ENCODE measurements at places on chromosomes 2 and 18.
A peak's percentile ranks its signal among the peaks of the same experiment; 100 is the strongest.

DNA sequence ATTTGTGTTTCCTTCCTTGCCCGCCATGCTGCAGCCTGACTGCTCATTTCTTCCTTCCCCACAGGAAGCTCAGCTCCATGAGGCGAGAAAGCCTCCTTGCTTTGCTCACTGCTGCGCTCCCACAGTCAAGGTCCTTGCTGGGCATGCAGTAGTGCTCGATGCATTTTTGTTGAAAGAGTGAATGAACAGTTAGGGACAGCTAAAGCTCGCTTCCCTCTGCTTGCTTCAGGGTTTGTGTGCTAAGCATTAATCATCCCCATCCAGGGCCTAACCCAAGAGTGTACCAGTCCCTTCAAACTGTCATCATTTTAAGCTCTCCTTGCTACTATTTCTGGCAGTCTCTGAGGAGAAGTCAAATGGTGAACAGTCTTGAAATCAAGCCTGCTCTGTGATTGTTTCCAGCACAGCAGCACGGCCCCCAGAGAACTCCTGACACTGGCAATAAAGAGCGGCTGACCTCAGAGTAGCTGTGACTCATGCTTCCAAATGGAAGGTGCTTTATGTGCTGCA, 171.7 kb upstream of the SOX11 start:
- no peak for DNase-seq

DNA sequence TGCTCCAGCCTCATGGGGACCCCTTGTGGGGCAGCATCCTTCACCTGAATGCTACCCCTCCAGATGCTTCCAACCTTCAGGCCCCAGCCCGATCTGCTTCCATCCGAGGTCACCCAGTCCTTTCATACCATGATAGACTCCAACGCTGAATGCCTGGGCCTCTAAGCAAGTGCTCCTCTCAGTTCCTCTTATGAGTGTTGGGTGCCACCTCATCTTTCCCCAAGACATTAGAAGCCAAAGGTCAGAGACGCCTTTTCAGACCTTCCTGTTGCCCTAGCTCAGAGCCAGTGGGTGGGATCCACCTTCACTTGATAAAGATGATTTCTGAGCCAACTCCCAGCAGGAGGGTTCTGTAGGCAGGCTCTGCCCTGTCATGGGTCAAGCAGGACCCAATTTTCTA, 174.5 kb upstream of the MGAT5 start:
- DNase-seq, result no peak

DNA sequence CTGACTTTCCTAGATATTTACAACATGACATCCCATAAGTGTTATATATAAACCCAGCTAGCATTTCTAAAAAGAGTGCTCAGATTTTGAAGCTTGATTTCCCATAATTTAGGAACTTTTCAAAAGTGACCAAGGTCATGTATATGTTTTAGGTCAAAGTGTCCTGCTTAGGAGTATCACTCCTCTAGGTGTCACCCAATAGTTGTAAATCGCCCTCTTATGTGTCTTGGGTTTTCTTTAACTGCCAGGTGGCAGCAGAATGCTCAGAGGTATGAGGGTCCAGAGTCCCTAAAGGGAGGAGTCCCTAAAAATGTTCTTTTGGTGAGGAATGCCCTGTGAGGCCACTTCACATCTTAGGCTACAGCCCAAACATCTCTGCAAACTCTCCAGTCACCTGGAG, 358.3 kb downstream of the CELF4 start:
- no peak for DNase-seq

GRCh38 chr2:10012963-10013461, 30.3 kb upstream of the KLF11 start:
- no peak for DNase-seq

GRCh38 chr2:221741496-221742211, 169.6 kb upstream of the EPHA4 start:
- no peak for DNase-seq

GRCh38 chr2:54271189-54271588, 15.2 kb upstream of the TSPYL6 start:
- DNase-seq, result no peak

- no peak for DNase-seq
These were observed 35.6 kb downstream of the XDH start for GRCh38 chr2:31378791-31379501.

DNA sequence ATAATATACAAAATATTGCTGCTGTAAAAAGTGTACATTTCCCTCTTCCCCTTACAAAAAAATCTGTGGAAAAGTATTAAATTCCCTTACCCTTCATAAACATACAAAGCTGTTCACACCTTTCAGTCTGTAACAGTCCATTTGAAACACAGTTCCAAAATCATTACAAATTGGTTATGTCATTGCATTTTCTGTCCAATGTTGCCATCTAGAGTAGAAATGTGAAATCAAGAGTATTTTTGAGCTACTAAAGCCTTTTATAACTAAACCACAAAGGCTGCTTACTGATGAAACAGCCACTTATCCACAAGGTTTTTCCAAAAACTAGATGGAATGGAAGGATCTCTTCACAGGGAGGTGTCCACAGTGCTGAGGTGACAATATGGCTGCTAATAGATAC, 72.5 kb downstream of the SS18 start:
- DNase-seq, result no peak

DNA sequence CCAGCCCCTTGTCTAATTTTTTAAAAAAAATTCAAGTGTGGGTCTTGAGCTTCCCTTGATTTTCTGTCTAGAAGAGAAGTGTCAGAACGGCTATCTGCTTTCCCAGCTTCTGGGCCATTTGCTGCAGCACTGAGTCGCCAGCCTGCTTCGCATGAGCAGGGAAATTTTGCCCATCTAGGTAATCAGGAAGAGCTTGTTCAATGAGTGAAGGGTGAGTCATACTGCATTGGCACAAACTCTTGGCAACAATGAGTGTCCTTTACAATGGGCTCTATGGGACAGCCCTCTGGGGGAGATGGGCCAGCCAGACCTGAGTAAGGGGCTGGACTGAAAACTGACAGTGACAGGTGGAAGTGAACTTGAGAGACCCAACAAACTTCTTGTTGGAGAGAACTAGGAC, 2.4 kb upstream of the RNF144A start:
- no peak for DNase-seq

GRCh38 chr2:105904938-105905337, 160.2 kb downstream of the NCK2 start:
- DNase-seq, result no peak

DNA sequence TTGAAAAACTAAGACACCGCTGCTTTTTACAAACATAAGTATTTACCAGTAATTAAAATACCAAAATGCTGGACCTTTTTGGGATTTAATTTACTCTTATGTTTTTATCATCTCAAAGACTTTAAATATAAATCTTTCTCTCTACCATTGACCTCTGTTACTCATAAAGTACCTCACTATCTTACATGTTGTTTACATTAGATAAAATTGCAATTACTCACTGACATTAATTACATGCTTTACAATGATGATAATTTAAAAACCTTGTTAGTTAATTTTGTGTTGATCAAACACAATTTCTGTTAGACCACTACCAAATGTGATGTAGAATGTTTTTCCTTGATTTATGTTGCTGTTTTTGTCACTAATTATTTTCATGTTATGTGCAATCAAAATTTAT, 139.5 kb downstream of the PTH2R start:
- no peak for DNase-seq

DNA sequence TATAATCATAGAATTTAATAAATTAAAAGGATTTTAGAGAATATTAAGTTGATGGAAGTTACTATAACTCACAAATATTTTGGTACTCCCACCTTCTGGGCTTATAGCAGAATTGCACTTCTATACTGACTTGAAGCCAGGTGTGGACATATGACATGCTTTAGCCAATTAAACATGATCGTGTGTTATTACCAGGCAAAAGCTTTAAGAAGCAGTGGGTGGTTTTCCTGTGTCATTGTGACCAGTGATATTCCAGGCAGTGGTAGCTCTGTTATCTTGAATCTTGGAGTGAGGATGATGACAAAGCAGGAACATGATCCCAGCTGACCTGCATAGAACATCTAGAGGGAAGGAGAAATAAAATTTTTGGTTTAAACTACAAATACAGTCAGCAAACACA, 370.9 kb upstream of the ZEB2 start:
- no peak for DNase-seq

GRCh38 chr2:126950504-126950903, 51.8 kb downstream of the TEX51 start:
- no peak for DNase-seq

- DNase-seq, result no peak
These were observed 12.8 kb downstream of the CUL3 start for GRCh38 chr2:224572338-224572737.

DNA sequence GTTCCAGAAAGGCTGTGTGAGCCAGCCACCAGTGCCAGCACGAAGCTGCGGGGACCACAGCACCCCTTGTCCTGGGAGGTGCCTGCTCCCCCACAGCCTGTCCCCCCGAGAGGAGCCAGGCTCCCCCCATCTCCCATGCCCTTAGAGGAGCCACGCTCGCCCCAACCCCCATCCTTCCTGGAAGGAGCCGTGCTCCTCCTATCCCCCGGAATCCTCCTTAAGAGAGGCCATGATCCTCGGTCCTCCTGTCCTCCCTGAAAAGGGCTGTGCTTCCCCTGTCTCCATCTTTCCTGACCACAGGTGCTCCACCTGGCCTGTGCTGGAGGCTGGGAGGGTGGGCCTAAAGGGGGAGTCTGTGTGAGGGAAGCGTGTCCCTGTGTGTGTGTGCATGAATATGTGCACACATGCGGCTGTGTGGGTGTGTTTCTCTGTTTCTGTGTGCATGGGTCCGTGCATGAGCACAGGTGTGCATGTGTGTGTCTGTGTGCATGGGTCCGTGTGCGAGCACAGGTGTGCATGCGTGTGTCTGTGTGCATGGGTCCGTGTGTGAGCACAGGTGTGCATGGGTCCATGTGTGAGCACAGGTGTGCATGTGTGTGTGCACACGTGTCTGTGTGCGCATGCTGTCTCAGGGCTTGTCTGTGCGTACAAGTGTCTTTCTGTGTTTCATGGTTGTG, 80.3 kb downstream of the RTP5 start:
- peak; percentile 15 for DNase-seq

DNA sequence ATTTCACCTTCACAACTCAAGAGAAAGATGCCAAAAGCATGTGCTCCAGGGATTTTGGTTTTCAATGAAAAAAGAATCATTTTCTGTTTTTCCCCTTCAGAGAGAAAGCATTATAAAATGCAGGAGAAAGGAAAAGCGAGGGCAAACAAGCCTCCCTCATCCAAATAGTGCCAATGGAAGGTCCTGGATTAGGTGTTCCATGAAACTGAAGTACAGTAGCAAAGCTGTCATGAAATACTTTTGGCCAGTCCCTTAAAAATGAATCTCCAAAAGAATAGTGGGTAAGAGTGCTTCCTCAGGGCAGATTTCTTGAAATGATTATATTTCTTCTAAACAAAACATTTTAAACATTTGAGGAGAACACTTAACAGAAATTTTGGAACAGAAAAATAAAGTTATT, 182.1 kb upstream of the FOSL2 start:
- no peak for DNase-seq

GRCh38 chr2:108925735-108926134, 63.3 kb downstream of the EDAR start:
- DNase-seq, result no peak

GRCh38 chr2:1751767-1752725, 7.7 kb upstream of the PXDN start:
- peak; percentile 2 for DNase-seq

GRCh38 chr18:61643884-61644647, 248.7 kb downstream of the RNF152 start:
- no peak for DNase-seq

DNA sequence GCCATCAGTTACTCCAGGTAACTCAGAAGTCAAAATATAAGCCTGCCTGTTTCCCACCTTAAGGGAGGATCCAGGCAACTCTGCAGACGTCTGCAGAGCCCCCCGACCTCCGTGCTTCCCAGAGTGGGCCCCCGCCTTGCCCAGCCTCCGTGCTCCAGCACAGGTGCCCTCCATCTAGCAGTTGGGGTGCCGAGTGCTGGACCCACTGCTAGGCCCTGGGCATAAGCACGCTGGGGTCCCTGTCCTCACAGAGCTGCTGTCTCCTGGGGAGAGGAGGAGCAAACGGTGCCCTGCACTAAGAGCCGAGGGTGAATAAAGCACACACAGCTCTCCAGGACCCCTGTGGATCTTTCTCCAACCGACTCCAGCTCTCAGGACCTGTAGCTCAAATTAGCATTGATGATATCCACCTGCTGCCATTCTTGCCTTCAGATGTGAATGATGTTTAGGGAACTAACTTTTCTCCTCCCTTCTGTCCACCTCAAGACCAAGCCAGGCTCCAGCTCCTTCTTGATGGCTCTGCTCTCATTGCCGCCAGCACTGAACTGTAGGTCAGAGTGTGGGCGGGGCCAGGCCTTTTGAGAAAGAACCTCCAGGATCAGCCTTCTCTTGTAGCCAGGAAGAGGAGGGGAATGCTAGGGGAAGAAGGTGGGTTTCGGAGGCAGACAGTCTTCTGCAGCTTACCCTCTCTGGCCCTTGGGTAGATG, 121.2 kb downstream of the SMAD7 start:
- DNase-seq, result peak; percentile 33

- no peak for DNase-seq
These were observed 15.0 kb upstream of the CTDP1 start for GRCh38 chr18:79664525-79665125.

DNA sequence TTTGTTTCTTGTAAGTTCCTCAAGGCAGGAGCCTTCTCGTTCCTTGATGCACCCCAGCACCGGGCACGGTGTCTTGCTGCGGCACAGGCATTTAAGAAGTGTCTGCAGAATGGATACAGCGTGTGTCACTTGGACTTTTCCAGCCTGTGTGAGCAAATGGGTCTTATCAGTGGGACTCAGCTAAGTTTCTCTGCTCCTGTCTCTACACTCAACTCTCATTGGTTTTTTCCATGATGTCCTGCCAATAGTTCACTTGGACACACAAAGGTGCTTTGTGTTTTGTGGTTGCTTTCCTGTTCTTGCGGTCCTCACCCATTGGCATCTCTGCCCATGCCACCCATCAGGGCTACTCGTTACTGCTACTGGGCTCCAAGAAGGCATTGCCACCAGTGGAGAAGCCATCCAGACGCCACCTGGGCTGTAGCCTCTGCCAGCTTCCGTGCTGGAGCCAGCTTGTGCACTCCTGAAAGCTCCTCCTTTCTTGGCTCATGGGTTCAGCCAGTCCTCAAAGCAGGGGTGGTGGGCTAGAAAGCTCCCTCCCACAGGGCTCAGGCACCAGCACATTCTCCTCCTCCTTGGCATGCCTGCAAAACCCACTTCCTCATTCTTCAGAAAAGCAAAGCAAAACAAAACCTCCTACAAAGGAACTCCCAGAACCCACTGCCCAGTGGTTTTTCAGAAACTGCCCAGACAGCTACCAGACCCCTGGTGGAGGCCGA, 41.4 kb downstream of the IL1R2 start:
- DNase-seq, result no peak

GRCh38 chr2:99571954-99572353, 82.1 kb upstream of the REV1 start:
- no peak for DNase-seq

DNA sequence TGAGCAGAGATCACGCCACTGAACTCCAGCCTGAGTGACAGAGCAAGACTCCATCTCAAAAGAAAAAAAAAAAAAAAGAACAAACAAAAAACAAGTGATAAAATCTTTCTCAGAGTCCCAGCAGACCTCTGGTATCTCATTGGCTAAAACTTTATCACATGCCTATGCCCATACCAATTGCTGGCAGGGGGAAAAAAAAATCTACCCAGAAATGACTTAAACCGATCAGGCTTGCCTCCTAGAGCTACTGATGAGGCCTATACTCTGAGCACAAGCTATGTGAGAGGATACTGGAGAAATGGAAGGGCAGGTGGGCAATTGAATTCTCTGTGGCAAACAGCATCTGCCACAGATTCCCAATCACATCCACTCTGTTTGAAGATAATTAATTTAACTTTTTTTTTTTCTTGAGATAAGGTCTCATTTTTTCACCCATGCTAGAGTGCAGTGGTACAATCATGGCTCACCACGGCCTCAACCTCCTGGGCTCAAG, 49.0 kb downstream of the FBXO36 start:
- no peak for DNase-seq

- DNase-seq, result no peak
These were observed 8.3 kb upstream of the IL1R2 start for GRCh38 chr2:101983486-101983885.
